ENCODE measurements at places on chromosomes 5 and 9.

DNA sequence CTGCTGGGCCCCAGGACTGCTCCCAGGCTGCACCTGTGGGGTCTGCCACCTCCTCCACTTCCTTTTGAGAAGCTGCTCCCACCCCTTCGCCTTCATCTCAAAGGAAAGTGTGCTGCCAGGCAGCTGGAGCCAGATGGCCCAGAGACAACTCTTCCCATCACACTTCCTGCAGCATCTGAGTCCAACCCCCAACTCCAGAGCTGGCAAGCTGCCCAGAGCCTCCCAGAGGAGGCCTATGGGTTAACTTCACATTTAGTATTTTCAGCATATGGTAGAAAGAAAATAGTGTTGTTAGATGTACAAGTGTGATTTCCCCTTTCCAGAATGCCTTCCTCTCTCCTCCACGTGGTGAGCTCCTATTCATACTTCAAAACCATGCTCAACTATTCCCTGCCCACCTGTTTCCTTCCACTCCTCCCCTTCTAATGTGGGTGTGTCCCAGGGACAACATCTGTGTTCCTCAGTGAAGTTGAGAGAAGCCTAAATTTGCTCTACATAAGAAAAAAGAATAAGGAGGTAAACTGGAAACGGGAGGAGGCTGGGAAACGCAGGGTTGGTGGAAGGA, 38.6 kb upstream of the KCNMB1 start:
- DNase-seq: no peak

DNA sequence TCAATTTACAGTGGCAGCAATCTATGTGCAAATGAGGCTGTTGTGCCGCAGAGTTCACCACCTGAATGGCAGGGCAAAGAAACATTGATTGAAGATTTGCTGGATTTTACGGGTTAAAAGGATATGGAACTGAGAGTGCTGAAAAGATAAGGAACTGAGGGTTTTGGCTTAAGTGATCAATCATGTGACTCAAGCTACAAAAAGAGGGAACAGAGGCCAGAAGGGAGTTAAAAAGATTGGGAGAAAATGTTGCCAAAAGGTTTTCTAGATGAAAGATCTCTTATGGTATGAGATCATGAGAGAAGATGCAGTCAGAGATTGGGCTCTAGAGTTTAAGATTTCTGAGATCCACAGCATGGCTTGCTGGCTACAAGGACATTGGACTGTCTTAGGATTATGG, 7.9 kb upstream of the RIMOC1 start:
- no peak for DNase-seq

DNA sequence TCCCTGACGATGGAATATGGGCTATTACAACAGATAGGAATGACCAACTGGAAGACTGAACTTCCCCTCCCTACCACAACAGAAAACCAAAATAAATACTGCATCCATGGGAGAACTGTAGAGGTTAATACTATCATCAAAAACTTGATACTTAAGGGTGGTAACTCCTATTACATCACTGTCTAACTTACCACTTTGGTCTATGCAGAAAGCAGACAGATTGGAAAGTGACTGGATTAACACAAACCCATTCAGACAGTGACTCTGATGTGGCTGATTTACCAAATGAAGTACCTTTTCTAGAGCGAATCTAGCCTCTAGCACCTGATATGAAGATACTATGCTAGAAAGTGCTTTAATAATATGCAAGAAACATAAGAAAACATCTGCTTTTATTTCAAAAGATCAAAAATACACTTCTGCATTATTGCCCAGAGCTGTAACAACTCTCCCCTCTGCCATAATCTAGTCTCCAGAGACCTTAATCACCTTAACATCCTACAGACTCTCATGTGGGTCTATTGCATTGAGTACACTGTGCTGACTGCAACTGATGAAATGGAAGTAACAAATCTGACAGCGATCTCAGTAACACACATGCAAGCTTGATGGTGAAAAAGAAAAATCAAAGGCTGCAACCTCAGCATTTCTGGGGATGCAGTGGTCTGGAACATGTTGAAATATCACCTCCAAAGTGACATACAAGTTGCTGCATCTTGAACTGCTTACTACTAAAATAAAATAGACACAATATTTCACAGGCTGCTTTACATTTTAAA, 62.7 kb downstream of the EPB41L4A start:
- no peak for DNase-seq

DNA sequence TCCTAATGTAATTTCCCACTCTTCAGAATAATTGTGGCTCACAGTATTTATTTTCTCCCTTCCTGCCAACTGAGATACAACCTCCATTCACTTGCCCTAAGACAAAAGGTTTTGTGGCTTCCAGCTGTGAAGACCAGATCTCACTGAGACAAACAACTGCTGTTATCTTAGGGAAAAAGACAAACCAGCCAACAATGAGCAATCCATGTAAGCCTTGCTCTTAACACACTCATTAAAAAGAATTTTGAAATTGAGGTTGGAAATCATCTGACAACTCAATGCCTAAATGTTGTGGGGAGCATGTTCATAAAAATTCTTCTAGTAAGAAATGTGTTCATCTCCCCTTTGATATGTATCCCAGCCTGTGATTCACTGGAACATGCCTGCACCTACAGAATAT, 132.9 kb downstream of the ADAMTSL1 start:
- DNase-seq: no peak

- DNase-seq: no peak
Observed at GRCh38 chr5:77235846-77236721, 25.6 kb downstream of the PDE8B start.

GRCh38 chr9:111197256-111197655, 132.8 kb downstream of the OR2K2 start:
- DNase-seq: no peak

DNA sequence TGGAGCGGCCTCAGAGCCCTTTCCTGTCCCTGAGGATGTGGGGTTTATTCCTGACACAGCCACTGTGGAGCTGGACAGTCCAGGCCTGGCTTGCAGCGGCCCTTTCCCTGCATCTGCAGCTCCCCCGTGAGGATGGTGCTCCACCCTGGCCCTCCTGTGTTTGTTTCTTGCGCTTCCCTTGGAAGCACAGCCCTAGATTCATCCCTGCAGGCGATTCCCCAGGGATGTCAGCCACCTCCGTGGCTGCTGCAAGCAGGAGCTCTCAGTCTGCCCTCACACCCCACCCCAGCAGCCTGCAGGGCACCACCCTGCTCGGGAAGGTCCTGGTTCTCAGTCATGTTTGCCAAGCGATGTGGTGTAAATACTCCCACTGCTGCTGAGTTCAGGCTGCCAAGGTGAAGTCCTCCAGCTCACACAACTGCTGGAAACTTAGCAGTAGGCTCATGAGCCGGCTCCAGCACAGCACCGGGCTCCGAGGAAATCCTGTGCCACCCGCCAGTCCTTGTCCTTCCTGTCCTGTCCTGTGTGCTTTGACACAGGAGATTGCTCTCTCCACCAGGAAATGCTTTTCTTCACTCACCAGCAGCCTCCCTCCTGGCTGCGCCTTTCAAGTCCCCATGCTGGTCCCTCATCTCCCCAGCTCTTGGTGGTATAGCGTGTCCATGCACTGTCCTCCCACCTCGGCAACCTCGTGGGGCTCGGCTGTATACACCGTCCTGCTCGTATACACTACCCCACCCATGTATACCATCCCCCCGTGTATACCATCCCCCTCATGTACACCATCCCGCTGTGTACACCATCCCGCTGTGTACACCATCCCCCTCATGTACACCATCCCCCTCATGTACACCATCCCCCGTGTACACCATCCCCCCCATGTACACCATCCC, 16.2 kb downstream of the ROPN1L start:
- no peak for DNase-seq

- DNase-seq: no peak
Observed at GRCh38 chr9:30584559-30584958, 1799.9 kb upstream of the ACO1 start.

DNA sequence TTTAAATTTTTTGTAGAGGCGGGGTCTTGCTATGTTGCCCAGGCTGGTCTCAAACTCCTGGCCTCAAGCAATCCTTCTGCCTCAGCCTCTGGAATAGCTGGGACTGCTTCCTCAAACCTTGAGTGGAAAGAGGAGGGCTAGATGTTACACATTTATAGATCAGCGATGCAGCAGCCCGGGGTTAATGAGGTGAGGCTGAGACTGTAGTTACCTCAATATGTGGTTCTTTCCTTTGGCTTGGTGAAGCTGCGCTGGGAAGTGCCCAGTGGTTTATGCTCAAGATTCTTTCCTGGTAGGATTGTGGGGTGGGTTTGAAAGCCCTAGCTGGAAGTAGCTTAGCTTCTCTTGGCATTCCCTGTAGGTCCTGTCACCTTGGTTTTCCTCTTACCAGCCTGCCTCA, 22.5 kb downstream of the ZNF618 start:
- DNase-seq: no peak

- DNase-seq: no peak
Observed at GRCh38 chr5:113161806-113162205, 185.2 kb downstream of the DCP2 start.

DNA sequence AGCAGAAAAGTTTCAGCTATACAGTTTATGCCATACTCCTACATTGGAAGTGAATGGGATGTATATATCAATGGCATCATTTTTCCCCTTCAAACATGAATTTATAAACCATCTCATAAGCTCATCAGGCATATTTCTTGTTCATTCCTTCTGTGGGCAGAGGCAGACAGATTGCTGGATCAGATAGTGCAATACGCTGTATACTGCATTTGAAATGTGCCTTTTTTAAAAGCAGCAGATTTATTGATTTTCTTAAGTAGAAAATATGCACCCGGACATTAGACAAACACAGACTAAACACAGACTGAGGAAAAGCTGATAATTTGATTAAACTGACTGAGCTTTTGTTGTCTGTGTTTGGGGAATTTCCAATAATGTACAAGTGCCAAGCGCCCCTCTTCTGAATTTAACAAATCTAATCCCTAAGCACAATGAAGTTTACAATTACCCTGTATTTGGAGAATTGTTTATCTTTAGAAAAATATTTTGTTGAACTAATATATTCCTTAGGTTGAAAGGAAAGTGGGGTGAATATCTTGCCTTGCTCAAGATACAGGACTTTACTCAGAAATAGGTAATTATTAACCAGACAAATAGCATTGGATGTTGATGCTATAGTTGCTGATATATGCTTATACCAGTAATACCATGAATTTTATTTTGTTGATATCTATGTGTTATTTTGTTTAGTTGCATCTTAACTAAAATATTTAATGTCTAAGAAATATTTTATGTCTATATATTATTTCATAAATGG, 566.6 kb upstream of the MEF2C start:
- DNase-seq: no peak

DNA sequence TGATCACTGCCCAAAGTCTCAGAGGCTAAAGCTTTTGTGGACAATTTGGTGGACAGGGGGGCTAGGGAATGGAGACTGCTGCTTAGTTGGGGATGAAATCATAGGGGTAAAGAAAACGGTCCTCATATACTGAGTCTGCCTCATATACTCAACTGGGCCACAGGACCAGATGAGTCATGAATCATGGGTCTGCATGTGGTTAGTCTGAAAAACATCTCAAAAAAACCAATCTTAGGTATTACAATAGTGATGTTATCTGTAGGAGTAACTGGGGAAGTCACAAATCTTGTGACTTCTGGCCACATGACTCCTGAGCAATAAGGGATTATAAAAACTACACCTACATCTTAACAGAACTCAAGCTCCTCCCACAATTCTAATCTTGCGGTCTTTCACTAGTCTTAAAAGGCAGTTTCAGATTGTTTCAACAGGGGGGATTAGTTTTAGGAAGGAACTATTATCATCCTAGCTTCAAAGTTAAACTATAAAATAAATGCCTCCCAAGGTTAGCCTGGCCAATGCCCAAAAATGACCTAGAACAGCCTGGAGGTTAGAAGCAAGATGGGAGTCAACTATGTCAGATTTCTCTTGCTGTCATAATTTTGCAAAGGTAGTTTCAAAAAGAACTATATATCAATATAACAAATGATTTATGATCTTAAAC, 17.5 kb downstream of the TMEM161B start:
- no peak for DNase-seq

DNA sequence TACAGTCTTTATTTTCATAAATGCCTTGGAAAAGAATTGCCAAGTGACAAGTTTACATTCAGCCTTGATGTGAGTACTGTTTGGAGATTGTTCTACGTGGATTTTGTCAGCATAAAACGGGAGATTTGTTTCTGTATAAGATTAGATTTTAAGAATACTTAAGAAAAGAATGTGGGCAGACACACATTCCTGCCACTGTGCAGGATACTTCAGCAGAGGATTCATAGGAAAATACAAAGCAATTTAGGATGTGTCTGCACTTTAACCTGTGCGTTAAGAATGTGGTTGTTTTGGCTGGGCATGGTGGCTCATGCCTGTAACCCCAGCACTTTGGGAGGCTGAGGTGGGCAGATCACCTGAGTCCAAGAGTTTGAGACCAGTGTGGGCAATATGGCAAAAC, 37.2 kb downstream of the GPR107 start:
- no peak for DNase-seq

- DNase-seq: no peak
Observed at GRCh38 chr5:171745602-171746001, 40.0 kb upstream of the SMIM23 start.

- DNase-seq: no peak
Observed at GRCh38 chr9:4831944-4832343, 39.2 kb downstream of the RCL1 start.

DNA sequence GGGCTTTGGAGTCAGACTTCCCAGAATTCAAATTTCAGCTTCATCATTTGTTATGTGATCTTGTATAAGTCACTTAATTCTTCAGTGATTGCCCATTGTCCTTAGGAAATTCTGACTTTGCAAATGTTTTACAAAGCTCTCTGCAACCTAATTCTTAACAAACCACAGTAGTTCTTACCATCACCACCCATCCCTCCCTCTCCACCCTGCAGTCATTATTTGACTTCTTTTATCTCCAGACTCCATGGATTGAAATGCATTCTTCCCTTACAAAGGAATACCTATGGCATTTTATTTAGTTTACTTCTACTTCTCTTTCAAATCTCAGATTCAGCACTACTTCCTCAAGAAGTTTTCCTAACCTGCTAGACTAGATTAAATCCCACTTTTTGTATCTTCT, 23.1 kb downstream of the SHLD3 start:
- DNase-seq: no peak

DNA sequence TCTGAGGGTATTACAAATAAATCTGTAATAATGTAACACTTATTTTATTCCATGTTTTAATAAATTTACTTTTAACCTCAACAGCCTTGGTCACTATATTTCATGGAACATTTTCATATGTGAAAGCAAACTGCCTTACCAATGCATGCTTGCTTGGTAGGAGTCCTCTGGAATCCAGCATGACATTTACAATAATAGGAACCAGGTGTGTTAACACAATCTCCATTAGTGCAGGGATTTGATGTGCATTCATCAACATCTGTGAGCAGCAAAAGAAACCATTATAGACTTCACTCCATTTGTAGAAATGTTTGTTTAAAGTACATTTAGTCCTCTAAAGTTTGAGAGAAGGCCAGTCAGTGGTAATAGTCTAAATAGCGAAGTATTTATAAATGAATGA, 159.4 kb downstream of the FBN2 start:
- DNase-seq: no peak

GRCh38 chr5:54146916-54147315, 163.5 kb downstream of the ARL15 start:
- no peak for DNase-seq

GRCh38 chr5:157473383-157474320, 13.6 kb downstream of the NIPAL4 start:
- DNase-seq: no peak

GRCh38 chr5:56176155-56176798, 56.9 kb downstream of the ANKRD55 start:
- no peak for DNase-seq

- no peak for DNase-seq
Observed at GRCh38 chr9:77710316-77710715, 62.2 kb upstream of the GNA14 start.

- DNase-seq: no peak
Observed at GRCh38 chr9:19620326-19620725, 168.5 kb downstream of the SLC24A2 start.
